H9 (cell line): ENCODE measurements at places on chromosomes 11 and 22.

DNA sequence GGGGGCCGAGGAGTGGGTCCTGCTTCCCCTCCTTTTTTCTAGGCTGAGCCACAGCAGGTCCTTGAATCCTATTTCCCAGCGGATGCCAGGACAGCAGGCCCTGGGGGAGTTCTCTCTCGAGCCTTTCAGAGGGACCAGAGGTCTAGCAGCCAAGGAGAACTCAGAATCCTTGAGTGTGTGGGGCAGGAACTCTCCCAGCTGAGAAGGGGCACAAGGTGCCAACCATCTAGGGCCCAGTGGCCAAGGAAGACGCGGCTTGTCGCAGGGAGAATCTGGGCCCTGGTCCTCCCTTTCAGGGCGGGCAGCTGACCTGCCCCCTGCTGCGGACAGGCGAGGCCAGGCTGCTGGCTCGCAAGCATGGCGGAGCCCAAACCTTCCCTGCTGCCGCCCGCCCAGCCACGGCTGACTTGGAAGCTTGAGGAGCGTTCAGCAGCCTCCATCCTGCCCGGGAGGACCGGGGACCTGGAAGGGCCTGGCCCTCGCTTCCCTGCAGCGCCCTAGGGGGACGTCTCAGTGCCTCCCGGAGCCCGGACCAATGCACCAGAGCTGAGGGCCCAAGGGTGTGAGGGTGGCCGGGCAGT lies 972 bp upstream of the TSSC4 start:
- peak; percentile 70 for DNase-seq

DNA sequence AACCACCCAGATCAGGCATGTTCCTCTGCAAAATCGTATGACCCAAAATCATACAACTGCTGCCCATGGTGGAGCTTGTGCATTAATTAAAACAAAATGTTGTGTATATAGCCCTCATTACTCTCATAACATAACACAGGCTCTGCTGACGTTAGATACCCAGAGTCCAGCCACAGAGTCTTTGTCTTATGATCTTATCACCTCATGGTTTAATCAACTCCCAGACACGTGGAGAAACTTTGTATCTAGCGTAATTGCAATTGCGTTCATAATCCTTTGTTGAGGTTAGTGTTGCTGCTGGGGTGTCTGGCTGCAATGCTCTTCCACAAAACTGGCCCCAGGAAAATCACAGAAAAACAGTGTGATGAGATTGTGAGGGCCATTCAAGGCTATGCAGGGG lies 5.0 kb upstream of the APOL1 start:
- DNase-seq: no peak

DNA sequence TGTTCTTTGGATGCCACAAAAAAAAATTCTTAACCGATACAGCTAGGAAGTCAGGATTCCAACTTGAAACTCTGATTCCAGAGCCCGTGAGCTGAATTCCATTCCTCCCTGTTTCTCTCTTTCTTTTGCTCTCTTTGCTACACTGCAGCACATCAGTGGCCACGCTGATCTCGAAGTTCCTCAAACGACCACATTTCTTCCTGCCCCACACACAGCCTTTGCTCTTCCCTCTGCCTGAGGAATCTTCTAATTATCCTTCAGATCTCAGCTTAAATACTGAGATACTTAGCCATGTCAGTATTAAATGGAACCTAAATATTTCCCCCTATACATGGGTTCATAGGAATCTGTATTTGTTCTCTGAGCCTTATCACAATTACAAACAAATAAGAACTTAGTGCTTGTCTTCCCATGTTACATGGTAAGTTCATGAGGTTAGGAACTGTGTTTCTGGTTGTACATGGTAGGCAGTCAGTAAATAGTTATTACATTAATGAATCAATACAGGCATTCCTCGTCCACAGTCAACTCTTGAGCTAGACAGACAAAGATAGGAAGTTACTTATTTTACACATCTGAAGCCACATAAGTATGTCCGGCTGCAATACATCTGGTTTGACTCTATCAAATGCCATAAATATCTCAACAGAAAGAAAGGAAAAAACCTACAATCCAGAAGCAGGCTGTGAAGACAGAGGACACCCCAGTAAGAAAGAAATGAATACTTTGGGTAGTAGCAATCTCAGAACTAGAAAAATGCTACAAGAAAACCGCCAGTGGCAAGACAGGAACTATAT lies 86.6 kb downstream of the MAML2 start:
- no peak for DNase-seq

DNA sequence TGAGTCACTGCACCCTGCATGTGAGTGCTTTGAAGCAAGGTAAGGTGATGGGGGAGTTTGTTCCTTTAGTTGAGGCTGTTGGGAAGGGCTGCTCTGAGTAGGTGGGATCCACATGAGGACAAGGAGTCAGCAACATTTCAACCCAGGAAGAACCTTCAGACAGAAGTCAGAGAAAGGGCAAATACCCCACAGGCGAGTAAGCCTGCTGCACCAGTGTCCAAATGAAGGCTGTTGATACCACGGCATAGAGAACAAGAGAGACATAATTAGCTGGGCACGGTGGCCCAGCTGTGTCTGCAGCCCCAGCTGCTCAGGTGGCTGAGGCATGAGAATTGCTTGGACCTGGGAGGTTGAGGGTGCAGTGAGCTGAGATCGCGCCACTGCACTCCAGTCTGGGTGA lies 54.3 kb upstream of the CLMP start:
- no peak for DNase-seq

- no peak for DNase-seq
Measured at GRCh38 chr11:43681401-43681942, 934 bp downstream of the HSD17B12 start.

- peak; percentile 42 for DNase-seq
Measured at GRCh38 chr11:21142007-21142406, 472.6 kb downstream of the NELL1 start.

GRCh38 chr11:61542024-61542461 lies 33.5 kb downstream of the LRRC10B start:
- peak; percentile 45 for DNase-seq

DNA sequence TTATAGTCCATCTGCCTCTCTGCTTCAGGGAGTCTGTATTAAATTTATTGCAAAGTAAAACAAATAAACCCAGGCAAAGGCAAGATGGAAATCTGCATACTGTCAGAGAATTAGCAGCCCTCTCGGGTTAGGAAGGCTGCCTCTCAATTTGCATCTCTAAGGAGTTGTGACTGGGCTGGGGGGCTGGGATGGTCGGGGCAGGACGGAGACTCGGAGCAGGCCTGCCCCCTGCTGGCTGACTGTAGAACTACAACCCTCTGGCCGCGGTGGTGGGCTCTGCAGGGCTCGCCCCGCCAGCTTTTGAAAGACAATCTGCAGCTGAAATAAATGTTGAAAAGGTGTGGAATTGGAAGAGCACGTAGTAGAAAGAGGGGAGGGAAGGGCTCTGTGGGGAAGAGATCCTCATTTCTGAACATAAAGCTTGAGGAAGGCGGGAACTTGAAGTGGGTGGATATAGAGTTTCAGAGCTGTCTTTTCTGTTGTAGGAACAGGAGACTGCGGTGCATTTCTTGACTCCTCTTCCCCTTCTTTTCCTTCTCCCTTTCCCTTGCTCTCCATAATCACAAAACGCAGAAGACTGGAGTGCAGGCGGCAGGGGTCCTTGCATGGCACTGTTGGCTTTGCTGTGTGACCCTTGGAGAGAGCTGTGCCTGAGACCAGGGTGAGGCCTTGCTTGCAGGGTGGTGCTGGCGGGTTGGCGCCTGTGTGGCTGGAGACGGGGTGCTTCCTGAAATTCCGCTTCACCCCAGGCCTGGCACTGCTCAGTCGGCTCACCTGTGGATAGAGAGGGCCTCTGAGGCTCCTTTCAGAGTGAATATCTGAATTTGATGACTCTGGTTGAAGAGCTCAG lies 22.6 kb upstream of the PKNOX2 start:
- DNase-seq: peak; percentile 86

DNA sequence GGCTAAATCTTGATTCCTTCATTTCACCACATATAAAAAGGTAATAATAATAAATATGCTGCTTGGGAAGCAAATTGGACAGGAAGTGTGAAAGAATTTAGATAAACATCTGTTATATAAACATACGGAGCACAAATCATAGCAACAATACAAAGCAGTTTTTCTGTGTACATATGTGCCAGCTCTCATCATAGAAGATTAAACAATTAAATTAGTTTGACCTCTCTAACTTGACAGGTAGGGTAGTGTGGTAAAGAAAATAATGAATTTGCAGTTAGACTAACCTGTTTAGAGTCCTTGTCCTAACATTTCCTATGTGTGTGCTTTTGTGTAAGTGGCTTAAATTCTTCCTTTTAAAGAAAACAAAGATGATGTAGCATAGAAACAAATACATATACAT lies 995.7 kb upstream of the TENM4 start:
- no peak for DNase-seq

GRCh38 chr11:103659743-103660142 lies 376.7 kb upstream of the DDI1 start:
- no peak for DNase-seq

DNA sequence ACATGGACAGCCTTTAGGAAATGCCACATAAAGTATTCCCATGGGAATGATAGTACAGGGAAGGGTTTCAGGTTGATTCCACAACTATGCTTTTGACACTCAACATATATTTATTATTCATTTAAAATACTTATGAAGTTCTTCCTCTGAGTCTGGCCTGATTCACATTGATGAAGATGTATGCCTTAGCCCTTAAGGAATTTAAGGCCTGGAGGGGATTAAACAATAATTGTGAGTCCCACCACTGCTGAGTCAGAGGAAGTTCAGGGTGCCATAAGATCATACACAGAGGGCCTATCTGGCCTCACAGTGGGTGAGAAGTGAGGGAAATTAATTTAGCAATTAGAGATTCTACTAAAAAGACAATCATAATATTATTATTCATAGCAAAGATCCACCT lies 161.1 kb upstream of the SNX19 start:
- DNase-seq: no peak

GRCh38 chr11:32259641-32260081 lies 168.8 kb downstream of the RCN1 start:
- no peak for DNase-seq

DNA sequence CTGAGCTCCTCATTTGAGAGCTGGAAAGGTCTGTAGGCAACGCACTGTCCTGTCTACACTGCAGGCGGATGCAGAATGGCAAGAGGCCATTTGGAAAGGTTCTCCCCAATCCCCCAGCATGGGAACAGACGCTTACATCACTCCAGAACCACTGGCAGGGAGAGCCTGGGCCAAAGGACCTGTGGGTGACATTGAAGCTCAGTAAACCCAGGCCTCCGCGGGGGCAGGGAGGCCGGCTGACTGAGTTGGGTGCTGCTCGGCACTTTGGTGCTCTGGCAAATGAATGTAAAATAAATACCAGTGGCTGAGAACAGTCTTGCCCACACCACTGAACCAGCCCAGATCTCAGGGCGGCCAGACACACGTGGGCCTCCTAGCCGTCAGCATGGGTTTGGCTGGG lies 22.4 kb downstream of the TOM1 start:
- DNase-seq: no peak

- DNase-seq: no peak
Measured at GRCh38 chr11:7612056-7612660, 61.1 kb downstream of the CYB5R2 start.

DNA sequence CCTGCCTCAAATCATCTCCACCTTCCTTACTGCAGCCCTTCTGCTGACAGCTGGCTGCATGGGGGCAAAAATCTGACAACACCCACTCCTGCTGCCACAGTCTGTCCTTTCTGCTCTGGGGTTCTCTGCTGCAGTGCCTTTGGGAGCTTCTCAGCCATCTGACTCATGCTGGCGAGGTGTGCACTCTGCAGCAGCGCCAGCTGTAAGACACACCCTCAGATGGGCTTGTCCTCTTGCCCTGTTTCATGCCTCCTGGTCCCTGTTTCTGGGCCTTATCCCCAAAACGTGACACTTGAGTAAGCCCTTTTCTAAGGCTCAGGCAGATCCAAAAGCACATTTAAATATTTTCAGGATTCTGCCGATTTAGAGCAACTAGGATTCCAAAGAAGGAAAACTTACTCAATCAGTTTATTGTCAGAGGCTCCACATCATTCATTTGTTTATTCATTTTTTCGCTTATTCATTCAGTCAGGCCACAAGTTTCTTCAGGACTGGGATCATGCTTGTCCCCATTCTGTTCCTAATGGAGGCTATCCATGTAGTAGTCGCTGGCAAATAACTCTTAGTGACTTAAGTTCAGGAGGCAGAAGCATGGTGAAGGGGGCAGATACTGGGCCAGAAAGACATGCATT lies 60.2 kb downstream of the SMIM38 start:
- peak; percentile 8 for DNase-seq

DNA sequence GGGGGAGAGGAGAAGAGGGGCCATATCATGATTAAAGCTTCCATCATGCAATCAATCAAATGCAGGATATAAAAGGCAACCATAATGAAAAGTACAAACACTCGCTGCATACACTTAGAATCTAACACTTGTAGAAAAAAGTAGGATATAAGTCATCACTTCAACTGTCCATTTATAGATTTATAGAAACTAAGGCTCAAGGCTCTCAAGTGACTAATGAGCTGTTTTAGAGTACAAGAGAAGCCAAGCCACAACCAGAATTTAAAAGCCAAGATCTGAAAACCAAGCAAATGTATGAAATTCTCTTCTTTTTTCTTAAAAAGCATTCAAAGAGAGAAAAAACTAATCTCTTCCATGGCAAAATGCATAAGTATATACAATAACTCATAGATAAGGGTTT lies 160.2 kb upstream of the BLID start:
- no peak for DNase-seq

DNA sequence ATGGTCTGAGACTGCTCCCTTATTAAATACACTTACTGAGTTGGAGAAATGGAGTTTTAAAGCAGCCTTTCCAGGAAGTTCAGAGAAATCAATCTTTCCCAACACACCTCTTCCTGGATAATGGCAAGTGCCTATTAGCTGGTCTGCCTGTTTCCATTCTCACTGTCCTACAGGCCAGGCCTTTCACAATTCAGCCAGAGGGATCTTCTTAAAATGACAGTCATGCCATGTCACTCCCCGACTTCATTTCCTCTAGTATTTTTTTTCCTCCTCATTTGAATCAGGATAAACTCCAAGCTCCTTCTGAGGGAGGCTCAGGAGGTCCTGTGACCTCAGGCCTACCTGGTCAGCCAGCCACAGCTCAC lies 62.6 kb downstream of the FDX1 start:
- DNase-seq: no peak
